ENCODE measurements at places on chromosomes 5 and 9.

- DNase-seq, result no peak
Measured at GRCh38 chr5:5288201-5288600, 134.3 kb upstream of the ICE1 start.

GRCh38 chr9:106074006-106074405 is 379.7 kb downstream of the TMEM38B start:
- no peak for DNase-seq

DNA sequence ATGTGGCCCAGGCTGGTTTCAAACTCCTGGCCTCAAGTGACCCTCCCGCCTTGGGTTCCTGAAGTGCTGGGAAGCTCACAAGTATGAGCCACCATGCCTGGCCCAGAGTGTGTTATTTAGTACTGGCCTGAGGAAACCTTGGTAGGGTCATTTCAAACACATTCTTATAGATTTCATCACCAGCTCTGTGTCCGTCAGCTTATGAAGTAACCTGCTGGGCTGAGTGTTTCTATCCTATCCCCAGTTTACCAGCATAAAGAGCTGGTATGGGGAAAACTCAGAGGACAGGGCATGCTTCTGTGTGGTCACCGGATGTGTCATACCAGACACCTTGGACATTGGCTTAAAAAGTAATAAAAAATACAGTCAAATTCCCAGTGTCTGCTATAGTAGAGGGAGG is 45.3 kb downstream of the PTPN3 start:
- no peak for DNase-seq

DNA sequence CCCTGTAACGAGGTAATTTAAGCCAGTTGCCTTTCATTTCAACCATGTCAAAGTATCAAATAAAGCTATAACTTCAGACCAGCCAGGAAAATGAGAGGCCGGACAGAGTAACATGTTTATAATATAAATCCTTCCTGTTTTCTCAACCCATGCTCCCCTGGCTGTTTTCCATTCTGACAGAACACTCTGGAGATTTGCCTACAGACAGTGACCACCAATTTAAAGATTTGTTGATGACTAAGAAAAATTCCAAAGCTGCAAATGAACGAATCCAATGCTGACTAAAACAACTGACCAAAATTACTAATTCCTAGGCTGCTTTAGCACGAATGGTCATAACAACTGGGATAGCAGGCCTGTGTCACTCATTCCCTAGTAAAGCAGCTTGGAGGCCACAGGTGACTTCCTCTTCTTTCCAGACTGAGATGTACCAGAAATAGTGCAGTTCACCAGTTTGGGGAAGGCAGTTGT is 141.4 kb downstream of the AOPEP start:
- peak; percentile 27 for DNase-seq

DNA sequence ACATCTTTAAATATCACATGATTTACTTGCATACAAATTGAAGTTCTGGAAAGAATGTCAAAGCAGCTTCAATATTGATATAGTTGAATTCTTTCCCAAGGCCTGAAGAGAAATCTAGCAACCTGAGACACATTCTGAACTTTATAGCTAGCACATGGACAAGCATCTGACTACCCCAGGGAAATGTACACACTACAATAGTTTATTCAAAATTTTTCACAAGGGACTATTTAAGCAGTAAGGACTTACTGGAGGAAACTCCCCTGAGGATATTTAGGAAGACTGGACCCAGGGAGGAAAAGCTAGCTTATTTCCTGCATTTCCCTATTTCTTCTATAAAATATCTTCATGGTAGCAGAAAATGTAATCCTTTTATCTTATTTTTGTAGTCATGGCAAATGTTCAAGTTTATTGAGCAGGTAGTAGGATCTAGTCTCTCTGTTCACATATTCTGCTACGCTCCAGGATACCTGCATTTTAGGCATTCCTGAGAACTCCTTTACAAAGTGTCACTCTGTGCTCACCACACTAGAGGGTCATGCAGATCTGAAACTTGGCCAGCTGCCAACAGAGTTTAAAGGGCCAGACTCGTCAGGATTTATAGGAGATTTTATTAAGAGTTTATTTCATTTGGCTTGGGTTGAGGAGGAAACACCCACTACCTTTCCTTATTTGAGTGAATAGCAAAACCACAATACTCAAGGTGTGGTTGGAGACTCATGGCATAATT is 348.4 kb upstream of the FTMT start:
- no peak for DNase-seq

DNA sequence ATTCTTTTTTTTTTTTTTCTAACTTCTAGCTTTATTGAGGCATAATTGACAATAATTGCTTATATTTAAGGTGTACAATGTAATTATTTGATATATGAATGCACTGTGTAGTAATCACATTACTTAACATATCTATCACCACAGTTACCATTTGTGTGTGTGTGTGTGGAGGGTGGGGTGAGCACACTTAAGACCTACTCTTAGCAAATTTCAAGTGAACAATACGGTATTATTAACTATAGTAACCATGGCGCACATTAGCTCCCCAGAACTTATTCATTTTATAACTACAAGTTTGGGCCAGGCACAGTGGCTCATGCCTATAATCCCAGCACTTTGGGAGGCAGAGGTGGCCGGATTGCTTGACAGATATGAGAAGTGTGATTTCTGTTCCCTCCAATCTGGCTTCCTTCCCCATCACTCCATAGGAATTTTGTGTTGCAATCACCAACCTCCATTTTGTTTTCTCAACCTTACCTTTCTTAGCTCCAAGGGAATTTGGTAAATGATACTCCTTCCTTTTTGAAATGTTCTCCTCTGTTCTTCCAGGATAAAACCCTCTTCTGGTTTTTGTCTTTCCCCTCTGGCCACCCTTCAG is 14.9 kb downstream of the TXN start:
- no peak for DNase-seq

GRCh38 chr9:34570809-34571480 is 18.6 kb downstream of the CNTFR start:
- DNase-seq, result no peak

GRCh38 chr5:40831346-40832210 is 3.4 kb downstream of the RPL37 start:
- DNase-seq, result no peak

DNA sequence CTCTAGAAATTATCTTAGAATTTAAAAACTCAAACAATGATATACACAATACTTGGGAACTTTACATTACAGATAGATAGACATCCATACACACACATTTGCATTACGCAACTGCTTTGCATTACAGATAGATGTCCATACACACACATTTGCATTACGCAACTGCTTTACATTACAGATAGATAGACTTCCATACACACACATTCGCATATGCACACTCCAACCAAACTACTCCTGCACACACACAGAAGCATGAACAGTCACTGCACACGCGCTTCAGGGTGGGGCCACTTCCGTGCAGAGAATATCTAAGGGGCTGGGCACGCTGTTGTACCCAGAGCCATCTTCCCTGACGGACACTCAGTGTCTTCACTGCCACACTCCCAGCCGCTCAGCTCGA is 7.9 kb upstream of the ADAMTS16 start:
- DNase-seq, result no peak

- peak; percentile 81 for DNase-seq
Measured at GRCh38 chr9:12774861-12775678, at the start of gene LURAP1L. TSS of gene LURAP1L (plus strand) at chr9:12775020. CDS start at chr9:12775716, 696 bp downstream.

GRCh38 chr9:114738581-114739316 is 56.8 kb upstream of the TEX48 start:
- DNase-seq, result no peak

DNA sequence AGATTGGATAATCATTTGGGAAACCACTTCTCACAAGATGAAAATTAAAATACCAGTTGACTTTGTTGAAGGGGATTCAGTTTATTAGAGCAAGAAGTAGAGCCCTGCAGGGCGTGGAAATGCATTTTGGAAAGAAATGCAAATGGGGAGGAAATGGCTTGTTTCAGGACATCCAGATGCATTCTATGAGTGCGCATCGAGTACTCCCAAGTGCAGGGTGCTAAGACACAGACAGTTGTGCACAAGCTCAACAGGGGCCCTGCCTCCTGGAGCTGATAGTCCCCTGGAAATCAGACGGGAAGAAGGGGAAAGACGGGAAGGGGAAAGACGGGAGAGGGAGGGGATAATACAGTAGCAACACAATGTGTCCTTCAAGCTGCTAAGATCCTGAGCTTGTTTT is 64.0 kb downstream of the NSUN2 start:
- DNase-seq, result no peak

- no peak for DNase-seq
Measured at GRCh38 chr5:174383210-174384167, 338.0 kb downstream of the NSG2 start.

- DNase-seq, result no peak
Measured at GRCh38 chr5:75017971-75018370, 34.4 kb downstream of the GCNT4 start.

DNA sequence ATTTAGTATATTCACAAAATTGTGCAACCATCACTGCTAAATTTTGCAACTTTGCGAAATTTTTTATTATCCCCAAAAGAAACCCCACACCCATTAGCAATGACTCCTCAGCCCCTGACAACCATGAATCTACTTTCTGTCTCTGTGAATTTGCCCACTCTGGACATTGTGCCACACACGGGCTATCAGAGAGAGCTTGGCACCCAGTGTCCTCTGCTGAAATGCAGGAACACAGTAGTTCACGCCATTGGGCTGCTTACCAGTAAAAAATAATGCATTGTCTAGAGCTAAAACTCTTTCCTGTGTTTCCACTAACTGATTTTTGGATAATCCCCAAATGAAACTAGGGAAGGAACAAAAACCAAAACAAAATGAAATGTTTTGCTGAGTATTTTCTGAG is 60.0 kb downstream of the HRH2 start:
- DNase-seq, result no peak

DNA sequence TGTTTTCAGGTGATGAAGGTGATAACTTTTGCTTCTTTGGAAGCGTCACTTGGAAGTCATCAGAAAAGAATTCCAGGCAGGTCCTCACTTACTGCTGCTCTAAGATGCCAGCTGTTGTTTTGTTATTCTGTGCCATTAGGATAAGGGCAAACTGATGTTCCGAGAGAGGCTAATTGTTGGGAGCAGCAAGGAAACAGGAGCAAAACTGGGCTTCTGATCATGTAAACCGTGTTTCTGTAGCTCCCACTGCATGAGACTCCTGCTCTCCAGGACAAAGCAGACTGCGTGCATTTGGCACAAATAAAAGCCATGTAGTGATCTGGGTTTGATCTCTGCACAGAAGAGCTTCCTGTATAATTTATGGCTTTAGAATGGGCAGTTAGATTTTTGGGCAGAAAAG is 248.2 kb downstream of the MAN2A1 start:
- DNase-seq, result no peak

GRCh38 chr9:91395106-91395552 is 28.5 kb downstream of the NFIL3 start:
- DNase-seq, result no peak

DNA sequence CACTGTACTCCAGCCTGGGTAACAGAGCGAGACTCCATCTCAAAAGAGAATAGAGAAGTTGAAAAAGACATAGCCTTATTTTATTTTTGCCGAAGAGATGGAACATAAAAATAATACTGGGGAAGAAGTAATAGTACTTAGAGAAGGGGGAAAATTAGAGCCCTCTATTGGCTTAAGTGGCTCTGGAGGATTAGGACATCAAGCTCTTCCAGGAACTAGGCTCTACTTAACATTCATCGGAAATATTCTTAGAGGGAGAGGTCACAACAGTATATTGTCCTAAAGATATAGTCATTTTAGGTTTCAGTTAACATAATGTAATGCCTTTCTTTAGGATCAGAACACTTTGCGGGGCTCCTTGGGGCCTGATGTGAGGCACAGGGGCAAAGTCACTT is 86.0 kb upstream of the PLPP1 start:
- no peak for DNase-seq

GRCh38 chr5:38686658-38687057 is 130.2 kb upstream of the LIFR start:
- no peak for DNase-seq

- no peak for DNase-seq
Measured at GRCh38 chr9:113854310-113854709, 21.8 kb upstream of the ZNF618 start.

DNA sequence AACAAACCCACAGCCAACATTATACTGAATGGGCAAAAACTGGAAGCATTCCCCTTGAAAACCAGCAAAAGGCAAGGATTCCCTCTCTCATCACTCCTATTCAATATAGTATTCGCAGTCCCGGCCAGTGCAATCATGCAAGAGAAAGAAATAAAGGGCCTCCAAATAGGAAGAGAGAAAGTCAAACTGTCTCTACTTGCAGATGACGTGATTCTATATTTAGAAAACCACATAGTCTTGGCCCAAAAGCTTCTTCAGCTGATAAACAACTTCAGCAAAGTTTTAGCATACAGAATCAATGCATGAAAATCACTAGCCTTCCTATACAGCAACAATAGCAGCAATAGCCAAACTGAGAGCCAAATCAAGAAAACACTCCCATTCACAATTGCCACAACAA is 333.7 kb upstream of the EDIL3 start:
- DNase-seq, result no peak

- no peak for DNase-seq
Measured at GRCh38 chr9:11323457-11323856, 710.7 kb upstream of the PTPRD start.

DNA sequence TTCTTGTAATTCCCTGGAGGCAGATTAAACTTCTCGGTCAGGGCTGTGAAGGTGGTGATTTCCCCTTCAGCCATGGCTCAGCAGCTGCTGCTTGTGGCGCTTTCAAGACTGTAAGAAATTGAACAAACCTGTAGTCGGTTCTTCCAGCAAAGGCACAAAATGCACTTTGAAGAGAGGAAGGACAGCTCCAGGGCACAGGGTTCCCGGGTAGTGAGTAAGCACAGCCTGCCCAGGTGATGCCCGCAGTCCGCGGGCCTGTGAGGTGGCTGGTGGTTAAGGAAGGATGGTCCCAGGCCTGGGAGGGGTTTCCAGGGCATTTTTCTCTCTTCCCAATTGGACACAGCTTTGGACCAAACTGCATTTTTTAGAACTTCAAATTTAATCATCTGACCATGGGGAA is 71.8 kb downstream of the FGF1 start:
- no peak for DNase-seq

DNA sequence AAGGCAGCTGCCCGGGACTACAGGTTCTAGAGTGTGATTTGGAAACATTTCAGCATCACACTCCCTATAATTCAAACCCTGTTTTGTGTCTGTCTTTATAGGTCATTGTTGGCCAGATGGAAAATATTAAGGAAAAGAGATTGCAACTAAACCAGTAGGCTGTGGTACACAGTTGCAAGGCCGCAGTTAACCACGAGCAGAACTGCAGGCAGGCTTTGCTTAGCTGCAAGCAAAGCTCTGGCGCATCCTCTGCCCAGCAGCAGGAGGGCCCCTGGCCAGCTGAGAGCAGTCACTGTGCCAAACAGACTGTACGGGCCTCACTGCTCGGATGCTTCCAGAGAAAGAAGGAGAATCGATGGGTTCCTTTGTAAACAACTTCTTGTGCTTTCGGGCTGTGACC is 204.5 kb downstream of the DENND1A start:
- peak; percentile 55 for DNase-seq

GRCh38 chr5:135029477-135030122 is 4.4 kb downstream of the PITX1 start:
- no peak for DNase-seq

Data from spinal cord (tissue), 10 donors.